ENCODE measurements at places on chromosomes 1 and 21.

GRCh38 chr21:31342348-31342747 is 1.7 kb downstream of the TIAM1 start:
- DNase-seq, result no peak

DNA sequence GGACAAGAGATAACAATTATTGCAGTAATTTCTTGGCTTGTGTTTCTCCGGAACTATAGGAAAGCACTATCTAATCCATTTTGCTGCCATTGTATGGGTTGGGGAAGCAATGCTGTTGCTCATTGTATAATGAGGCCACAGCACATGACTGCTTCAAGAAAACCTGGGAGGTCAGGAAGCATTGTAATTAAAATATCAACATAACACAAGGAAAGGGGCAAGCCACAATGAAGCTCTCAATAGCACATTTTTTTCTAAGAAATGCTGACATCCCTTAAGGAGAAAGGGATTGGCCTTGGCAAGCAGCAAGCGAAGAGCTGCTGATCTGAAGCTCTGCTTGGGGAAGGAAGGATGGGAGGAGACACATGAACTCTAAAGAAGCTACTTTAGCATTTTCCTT is 44.0 kb downstream of the PLPP3 start:
- no peak for DNase-seq

- no peak for DNase-seq
These were observed 456 bp downstream of the TOMM40L start for GRCh38 chr1:161226320-161226711.

GRCh38 chr1:230796626-230797025 is 49.4 kb downstream of the CAPN9 start:
- no peak for DNase-seq

DNA sequence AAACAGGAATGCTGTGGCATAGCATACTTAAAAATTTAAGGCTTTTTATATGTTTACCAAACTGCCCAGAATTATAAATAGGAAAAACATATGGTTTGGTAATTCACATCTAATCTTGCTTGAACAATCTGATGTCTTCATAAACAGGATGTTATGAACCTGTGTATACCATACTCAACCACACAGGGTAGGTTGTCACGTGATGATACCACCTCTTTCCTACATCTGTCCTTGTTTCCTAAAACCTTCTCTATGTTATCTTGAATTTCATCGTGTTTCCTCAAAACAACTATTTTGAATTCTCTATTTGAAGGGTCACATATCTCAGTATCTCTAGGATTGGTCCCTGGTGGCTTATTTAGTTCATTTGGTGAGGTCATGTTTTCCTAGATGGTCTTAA is 631.0 kb upstream of the PKN2 start:
- no peak for DNase-seq

- DNase-seq, result no peak
These were observed 56.9 kb downstream of the MIER1 start for GRCh38 chr1:66981679-66982078.

GRCh38 chr1:116540088-116540487 is 30.7 kb downstream of the CD58 start:
- no peak for DNase-seq

DNA sequence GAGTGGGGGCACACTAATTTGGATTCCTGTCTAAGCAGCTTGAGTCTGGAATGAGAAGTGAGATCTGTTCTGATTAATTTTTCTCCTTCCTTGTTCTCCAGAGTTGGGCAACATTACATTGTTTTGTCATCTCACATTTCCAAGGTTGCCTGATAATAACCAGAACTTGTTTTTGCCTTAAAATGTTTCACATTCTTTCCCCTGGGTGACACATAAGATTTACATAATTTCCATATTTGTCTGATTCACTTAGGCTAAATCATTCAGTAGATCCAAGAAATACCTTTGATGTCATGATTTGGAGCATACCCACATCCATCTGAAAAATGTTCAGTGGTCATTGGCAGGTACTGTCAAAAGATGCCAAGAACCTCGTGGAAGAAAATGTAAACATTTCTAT is 60.3 kb downstream of the XCL2 start:
- no peak for DNase-seq

DNA sequence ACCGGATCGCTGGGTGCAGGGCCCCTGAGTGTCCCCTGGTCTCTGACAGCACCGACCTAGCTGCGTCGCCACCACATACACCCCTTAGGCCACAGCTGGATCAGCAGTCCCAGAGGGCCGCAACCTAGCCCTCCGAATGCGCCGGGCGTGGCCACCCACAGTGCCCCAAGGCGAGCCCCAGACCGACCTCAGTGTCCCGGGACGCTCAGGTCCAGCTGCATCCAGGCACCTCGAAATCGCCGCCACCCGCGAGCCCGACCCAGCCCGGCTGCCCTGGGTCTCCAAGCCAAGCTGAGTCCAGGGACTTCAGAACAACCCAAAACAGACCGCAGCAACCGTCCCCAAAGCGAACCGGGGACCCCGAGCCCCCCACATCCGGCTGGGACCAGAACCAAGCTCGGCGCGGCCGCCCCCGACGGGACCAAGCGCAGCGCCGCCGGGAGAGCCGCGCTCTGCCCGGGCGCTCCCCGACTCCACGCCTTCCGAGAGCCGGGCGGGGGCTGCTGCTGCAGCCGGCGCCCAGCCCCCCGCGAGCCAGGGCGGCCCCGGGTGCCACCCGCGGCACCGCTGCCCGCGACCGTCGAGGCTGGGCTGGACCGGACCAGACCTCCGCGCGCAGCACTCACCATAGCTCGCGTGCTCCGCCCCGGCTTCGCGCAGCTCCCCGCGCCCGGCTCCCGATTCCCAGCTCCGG is 54.6 kb upstream of the ECE1 start:
- no peak for DNase-seq

DNA sequence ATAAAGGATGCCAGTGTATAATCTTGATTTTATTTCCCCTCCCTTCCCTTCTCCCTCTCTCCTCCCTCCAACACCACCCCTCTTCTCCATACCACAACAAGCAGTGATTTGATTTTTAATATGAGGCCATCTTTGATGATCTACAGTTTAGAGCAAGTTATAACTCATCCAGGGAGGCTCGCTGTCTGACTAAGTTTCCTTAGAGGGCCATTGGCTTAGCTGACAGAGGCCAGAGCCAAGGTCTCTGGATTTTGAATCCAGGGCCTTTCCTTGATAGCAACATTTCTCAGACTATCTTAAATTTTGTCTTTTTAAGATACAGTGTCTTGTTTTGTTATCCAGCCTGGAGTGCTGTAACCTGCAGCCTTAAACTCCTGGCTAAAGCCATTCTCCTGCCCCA is 431.0 kb upstream of the USP24 start:
- DNase-seq, result no peak

DNA sequence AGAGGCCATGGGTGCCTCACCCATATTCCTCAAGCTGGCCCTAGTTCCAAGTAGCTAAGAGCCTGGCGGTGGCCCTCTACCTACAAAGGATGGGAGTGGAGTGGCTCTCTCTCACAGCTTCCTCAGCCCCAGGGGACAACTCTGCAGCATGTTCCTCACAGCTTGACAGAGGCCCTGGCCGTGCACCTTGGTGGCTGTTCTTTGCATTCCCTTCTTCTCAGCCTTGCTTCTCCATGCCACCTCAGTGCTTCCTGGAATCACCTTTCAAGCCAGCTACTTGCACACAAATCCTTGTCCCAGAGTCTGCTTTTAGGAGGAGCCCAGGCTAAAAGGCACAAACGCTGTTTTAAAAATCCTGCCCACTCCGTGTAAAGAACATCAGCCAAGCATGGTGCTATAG is 69.0 kb upstream of the DIRAS3 start:
- DNase-seq, result no peak

DNA sequence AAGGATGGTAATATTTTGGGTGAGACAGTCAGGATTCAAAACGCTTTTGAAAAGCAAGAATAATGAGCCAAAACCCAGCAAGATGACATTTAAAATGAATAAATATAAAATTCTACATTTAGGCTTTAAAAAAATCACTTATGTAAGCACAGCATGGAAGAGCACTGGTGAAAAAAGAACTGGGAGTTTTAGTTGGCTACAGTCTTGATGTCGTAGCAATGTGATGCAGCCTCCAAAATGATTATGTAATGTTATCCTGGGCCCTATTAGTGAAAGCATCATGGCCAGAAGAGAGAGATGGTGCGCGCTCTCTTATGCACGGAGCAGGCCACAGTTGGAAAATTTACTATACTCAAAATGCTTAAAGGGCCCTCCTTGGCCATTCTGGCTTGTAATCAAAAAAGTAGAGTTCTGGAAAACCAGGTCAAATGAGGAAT is 5.1 kb downstream of the KCNJ9 start:
- DNase-seq, result no peak

DNA sequence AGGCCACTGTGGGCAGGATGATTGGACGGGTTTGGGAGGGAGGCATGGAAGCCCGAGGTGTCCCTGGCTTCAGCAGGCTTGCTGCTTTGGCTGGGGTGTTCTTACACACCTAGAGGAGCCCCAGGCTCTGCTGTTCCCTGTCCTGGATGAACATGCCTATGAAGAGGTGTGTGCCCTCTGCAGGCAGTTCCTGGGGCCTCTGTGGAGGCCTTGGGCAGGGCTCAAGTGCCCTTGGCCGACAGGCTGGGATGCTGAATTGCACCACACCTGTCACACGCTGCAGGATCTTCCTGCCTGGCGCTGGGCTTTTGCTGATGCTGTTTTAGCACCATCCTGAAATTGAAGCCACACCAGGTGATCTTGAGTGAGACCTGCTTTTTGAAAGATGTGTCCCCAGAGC is 415.0 kb upstream of the VAMP3 start:
- DNase-seq, result no peak

GRCh38 chr1:164875518-164875917 is 316.5 kb downstream of the PBX1 start:
- DNase-seq, result no peak

GRCh38 chr1:165747632-165748447 is 20.8 kb downstream of the TMCO1 start:
- no peak for DNase-seq

DNA sequence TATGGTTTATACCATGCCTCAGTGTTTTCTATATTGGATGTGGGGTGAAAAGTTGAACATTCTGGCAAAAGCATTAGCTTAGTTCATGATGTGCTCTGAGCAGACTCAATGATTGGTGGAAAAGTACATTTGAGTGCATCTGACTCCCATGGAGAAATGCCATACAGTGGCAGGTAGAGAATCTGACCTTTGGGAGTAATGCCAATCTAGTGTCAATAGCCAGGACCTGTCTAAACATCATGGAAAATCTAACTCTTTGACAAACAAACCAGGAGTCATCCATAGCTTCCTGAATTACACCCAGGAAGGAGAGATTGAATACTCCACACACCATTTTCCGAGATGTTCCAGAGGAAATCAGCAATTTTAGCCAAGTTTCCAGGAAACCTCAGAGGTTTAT is 51.0 kb downstream of the XCL1 start:
- DNase-seq, result no peak

DNA sequence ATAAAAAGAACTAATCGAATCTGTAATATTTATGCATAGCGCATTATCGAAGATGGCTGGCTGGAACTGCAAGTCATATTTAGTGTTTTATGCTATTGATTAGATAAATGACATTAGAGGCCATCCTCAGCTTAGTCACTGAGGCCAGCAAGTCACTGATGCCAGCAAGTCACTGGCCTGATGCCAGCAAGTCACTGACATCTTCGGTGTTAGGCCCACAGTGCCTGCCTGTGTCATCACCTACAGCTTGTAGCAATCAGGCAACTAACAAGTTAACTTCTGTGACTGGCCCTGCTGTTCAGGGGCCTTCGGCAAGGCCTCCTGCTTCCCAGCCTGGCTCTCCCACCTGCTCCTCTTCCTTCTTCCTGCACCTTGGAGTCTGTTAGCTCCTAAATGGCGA is 65.6 kb upstream of the SCCPDH start:
- no peak for DNase-seq

- no peak for DNase-seq
These were observed 14.4 kb downstream of the SLC5A9 start for GRCh38 chr1:48236716-48237470.

DNA sequence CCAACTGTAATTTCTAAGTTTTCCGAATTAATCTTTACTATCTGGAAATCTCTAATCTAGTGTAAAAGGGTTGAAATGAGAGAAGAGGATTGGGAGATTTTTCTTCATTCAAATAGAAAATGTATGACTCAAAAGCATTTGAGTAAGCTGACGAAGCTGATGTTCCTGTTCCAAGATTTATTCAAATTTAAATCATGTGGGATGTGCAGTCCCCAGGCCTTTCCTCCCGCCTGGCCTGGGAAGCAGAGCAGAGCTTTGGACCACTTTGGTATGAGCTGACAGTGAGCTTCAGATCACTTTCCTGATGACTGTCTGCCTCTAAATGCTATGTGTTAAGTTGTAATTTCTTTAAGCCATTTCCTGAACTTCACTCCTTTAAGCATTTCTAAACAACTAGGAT is 192.0 kb downstream of the DHRS3 start:
- no peak for DNase-seq

GRCh38 chr1:54609301-54609921 is 13.9 kb downstream of the FAM151A start:
- no peak for DNase-seq

DNA sequence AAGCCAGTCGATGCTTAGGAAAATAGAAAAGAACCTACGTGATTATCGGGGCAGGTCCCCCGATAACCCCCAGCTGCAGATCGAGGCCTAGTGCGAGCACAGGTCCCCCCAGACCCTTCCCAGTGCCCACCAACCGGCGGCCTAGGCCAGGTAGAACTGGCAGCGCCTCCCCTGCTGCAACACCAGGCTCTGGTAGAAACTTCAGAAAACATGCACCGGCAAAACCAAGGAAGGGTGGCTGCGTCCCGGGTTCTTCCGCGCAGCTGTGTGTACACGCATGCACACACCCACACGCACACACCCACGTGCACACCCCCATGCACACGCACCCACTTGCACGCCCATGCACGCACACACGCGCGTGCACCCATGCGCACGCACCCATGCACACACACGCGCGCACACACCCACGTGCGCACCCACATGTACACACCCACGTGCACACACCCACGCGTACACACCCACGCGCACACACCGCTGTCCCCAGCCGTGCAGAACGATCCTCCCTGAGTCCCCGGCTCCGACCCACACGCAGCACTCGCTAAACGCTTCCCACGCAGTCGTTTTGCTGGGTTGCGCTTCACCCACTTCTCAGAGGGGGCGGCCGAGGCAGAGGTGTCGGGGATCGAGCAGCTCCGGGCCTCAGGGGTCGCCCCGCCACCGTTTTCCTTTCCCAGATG is 5.2 kb downstream of the TSPEAR start:
- DNase-seq, result no peak

DNA sequence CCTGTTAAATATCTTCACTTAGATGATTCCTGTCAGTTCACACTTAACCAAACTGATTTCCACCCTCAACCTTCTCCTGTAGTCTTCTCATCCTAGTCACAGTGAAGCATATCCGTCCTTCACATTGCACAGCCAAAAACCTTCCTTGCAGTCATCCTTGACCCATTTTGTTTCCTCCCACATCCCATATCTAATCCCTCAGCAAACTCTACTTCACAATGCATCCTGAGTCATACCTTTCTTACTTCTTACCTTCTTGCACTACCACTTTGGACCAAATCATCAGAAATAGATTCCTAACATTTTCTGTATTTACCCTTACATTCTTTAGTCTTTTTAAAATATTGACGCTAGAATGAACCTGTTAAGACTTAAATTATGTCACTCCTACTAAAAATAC is 86.9 kb downstream of the OLFML2B start:
- no peak for DNase-seq

Data from stimulated activated CD4-positive, alpha-beta T cell treated with anti-CD3 and anti-CD28 coated beads, Interleukin-1b, Interleukin-23, amount 100 ng/mL, for 1 hour (primary cell).